Naive thymus-derived CD4-positive, alpha-beta T cell (primary cell): ENCODE measurements at places on chromosomes 1 and 21.

DNA sequence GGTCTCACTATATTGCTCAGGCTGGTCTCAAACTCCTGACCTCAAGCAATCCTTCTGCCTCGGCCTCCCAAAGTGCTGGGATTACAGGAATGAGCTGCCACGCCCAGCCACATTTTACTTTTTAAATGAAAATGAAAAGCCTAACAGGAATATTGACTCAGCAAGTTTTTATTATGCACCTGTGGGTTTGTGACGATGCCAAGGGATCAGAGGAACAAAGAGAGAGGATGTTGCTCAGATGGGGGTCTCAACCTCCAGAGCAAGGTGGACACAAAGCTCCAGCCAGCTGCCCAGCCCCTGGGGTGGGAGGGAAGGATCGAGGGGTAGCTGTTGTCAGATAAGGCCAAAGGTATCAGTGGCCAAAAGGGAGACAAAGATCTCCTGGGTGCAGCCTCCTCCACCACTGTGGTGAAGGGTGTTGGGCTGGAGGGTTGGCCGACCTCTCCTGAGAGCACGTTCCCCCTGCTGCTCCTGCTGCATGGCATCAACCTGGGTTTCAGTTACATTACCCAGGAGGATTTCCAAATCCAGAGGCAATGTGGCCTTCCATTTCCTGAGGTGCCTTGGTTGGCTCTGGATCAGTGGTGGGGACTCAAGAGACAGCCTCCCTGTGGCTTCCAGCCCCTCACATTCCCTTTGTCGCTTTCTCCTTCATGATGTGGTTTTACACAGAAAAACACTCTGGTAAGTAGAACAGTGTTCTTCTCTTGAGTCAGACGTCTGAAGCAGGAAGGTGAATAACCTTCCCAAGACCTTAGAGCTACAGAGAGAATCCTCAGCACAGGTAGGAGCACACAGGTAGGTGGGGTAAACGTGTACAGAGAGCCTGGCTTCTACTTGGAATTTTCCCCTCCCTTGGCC is 34.2 kb downstream of the ZNF496 start:
- DNase-seq = no peak

DNA sequence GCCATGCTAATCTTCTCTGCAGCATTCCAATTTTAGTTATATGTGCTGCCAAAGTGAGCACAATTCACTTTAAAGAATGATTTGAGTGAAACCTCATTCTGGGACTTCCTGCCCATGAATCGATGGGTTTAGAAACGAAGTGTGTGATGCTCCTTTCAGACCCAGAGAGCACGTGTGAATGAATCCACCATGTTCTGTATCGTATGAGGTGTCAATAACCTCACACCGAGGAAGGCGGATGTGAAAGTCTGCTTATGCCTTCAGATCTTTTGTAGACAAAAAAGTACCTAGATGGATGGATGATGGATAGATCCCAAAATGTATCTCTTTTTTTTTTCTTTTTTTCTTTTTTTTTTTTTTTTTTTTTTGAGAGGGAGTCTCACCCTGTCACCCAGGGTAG is 13.8 kb downstream of the UBASH3A start:
- DNase-seq = peak; percentile 56

DNA sequence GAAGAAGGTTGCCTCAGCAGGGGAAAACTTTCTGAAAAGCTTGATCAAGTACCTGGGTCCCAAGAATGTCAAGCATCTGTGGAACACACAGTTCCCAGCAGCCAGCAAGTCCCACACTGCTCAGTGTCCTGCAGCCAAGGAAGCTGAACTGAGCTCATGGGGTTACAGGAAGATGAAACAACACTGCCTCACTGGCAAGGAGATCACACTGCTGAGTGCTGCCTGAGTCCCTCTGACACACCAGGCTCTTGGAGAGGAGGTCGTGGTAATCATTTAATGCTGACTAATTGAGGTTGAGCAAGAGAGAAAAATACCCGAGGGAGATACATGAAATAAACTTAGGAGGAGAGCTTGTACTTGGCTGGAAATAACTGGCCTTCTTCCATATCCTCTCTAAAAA is 75.2 kb downstream of the MPZL1 start:
- no peak for DNase-seq

GRCh38 chr1:193634470-193634869 is 448.1 kb upstream of the B3GALT2 start:
- no peak for DNase-seq

GRCh38 chr1:218363141-218363540 is 18.0 kb downstream of the TGFB2 start:
- DNase-seq = no peak

DNA sequence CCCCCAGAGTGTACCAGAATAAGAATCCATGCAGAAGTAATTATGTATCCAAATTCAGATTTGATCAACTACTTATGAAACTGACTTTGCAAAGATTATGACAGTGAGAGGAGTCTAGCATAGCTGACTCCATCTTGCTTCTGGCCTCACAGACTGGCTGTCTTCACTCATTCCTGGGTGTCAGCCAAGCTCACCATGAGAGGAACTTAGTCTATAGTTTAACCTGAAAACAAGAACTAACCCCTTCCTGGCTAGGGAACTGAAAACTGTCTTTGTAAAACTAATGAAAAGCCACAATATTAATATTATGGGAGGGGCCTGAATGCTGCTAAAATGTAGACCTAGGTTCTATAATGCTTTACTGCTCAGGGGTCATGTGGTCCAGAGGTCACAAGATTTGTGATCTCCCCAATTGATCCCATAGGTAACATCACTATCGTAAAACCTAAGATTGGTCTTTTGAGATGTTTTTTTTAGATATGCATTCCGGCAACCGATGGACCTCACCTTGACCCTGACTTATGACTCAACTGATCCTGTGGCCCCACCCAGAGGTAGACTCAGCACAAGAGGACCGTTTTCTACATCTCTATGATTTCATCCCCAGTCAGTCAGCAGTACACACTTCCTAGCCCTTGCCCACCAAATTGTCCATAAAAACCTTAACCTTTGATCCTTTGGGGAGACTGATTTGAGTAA is 55.2 kb downstream of the ATP1B1 start:
- DNase-seq = no peak

DNA sequence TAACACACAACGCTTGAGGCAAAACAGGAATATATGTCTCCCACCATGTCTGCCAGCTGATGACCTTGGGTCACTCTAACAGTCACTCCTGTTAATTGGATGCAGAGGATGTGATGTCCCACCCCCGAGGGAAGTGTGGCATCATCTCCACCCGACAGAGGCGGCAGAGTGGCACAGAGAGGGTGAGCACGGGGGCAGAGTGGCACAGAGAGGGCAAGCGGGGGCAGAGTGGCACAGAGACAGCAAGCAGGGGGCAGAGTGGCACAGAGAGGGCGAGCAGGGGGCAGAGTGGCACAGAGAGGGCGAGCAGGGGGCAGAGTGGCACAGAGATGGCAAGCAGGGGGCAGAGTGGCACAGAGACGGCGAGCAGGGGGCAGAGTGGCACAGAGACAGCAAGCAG is 44.3 kb downstream of the DISP3 start:
- no peak for DNase-seq

- DNase-seq = no peak
These were observed 110.8 kb upstream of the RUNX1 start for GRCh38 chr21:35159881-35160280.
